Colonic mucosa (tissue), 4 donors: ENCODE measurements at places on chromosomes 11 and 22.
A peak's percentile ranks its signal among the peaks of the same experiment; 100 is the strongest.

DNA sequence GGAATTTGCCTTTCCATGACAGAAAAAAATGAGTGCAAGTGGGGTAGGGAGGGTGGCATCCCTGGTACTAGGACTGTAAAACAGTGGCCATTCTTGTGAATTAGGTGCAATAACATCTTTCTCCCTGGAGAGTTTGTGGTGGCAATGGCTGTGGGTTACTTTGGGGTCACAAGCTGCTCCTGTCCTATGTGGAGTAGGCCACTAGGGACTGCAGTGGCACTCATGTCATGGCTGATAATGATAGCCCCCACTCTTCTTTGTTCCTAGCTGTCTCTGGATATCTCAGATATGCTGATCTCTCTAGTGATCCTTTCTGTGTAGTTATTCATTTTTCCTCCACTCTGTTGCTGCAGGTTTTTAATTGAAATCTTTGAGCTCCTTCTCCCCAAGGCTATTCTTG lies 270.5 kb upstream of the CHORDC1 start:
- no peak for DNase-seq

- peak; percentile 30 for DNase-seq
These were observed 5.1 kb upstream of the P2RX6 start for GRCh38 chr22:21009638-21010425.

DNA sequence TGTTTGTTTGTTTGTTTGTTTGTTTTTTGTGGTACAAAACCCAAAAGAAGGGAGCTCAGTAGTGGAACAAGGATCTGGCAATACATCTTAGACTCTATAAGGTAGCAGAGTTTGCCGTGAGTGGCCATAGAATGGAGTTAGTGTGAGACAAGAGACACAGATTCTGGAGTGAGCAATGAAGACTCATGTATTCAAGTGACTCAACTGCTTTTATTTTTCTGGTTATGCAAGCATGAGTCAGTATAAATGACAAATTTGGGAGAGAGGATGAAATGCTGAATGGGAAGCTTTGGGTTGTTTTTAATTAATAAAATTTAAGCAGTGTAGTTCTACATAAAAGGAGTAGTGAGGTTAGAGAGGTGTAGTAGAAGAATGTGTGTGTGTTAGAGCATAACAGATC lies 143.6 kb upstream of the ANO5 start:
- DNase-seq, result no peak

DNA sequence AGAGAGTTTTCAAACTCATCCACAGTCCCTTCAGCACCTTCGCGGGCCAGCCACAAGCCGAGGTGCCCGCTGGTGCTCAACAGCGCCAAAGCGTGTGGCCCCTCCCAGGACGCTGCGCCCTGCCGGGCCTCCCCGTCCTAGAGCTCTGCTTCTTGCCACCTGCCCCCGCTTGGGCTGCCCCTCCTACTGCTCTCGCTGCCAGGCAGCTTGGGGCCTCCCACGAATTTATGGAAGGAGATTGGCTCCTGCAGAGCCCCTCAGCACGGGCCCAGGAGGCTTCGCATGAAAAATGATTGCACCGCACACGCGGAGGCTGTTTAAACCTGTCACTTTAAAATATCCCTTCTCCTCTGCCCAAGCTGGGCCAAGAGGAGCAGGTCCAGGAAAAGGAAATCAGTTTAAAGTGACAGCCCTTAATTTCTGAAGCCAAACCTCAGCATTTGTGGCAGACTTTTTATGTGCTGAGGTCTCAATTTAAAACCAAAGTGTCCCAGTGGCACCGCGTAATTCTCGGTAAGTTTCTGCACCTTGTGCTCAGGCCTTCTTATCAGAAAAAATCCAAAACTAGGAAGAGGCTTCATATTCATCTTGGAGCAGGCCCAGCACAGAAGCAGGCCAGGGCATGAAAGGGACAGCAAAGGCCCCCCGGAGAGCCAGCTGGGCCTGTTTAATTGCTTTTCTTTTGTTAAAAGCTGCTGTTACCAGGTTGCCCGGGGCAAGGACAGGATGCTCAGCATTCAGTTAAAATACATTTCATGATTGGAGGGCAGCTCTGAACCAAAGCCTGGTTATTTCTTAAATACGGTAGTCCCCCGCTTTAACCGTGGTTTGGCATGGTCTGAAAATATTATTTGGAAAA lies 303.6 kb downstream of the OPCML start:
- peak; percentile 28 for DNase-seq

DNA sequence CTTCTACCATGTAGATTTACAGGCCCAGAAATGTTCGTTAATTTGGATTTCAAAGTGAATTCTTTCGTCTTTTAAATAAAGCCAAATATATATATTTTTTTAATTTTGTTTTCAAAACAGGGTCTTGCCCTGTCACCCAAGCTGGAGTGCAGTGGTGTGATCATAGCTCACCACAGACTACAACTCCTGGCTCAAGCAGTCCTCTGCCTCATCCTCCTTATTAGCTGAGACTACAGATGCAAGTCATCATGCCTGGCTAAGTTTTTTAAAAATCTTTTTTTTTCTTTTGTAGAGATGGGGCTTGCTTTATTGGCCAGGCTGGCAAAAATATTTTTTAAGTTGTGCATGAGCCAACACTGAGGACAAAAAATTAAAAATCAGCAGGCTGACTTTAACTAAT lies 5.0 kb upstream of the LMO2 start:
- no peak for DNase-seq

- DNase-seq, result no peak
These were observed 81.3 kb upstream of the BLID start for GRCh38 chr11:122197066-122197987.

- no peak for DNase-seq
These were observed 35.6 kb downstream of the RNF169 start for GRCh38 chr11:74784234-74784633.

DNA sequence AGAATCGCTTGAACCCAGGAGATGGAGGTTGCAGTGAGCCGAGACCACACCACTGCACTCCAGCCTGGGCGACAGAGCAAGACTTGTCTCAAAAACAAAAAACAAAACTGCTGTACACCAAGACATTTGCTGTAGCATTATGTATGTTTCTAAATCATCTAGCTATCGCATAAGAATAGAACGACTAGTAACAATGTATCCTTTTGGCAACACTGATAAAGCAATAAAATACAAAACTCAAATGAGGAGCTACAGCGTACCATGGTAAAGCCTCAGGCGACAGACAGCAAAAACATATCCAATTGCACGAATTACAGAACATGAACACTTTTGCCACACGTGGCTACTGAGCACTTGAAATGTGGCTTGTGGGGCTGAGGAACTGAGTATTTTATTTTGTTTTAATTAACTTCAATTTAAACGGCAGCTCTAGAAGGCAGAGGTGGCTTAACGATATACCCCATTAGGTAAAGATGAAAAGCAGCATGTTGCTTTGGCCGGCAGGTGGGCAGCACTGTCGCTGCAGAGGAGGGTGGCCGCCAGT lies 2.3 kb downstream of the TUBGCP6 start:
- DNase-seq, result no peak

DNA sequence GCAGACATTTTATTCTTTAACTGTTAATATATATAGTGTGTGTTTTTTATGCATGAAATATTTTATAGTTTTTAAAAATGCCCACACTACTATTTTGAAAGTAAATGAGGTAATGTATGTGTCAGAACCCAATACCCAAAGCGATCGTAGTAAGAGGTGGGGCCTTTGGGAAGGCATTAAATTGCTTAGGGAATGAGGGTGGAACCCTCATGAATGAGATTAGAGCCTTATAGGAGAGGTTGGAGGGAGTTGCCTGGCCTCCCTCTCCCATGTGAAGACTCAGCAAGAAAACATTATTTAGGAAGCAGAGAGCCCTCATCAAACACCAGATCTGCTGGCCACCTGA lies 11.1 kb downstream of the KLHL35 start:
- no peak for DNase-seq

DNA sequence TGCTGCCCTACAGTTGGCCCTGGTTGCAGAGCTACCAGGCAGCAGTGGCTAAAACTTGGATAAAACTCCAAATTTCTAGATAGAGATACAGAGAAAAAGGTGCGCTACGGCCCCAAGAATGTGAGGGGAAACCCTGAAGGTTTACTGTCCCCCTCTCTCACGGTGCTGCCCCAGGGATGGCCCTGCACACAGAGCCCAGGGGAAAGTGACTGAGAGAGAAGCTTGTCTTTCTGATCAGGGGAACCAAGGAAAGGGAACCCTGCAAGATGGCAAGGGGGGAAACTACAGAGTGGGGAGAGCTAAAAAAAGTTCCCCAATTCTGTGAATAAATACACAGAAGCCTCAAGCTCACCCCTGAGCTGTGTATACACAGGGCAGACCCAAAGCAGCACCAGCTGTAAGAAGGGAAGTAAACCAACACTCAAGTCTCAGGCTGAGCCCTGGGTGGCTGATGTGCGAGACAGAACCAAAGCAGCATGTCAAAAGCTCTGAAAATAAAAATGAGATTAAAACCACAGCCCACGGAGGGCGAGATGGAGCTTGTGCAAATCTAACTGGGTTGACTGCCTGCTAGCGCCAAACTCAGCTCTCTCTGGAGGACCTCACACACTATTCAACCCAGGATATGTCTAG lies 22.1 kb downstream of the GNB1L start:
- peak; percentile 11 for DNase-seq

DNA sequence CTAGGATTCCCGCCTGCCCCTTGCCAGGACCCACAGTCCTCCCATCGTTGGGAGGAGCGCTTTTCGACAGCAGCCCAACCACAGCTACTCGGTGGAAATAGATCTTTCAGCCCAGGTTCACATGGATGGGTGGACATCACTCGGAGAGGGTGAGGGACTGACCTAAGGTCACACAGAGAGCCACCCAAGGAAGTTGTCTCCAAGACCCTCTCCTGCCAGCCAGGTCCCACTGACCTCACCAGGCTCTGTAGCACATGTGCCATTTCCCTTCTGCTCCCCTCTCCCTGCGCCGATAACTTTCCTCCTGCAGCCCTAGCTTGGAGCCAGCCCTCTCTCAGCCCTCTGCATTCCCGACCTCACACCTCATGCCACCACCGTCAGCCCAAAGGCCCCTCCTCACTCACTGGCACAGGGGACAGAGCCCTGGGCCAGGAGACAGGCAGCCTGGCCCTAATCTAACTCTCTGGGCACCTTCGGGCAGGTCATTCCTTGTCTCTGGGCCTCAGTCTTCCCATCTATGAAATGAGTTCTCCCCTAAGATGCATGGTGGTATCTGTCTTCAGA lies 4.7 kb downstream of the KCNJ4 start:
- no peak for DNase-seq

DNA sequence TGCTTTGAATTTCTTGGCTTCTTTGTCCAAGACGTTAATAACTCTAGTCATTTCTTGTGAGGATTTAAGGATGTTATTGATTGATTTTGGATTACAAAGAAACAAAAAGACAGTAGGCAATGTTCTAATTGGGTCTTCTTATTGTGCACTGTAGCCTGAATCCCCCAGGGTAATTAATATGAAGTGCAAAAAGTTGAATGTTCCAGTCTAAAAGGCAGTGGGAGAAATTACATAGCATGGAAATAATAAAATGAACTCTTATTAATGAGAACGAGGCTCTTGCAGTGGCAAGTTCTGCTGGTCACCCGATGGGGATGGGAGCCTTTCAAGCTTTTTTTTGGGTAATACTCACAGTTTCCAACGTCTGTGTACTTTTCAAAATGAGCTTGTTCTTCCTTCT lies 45.6 kb downstream of the UBASH3B start:
- DNase-seq, result no peak

GRCh38 chr11:132648851-132649250 lies 883.5 kb downstream of the OPCML start:
- no peak for DNase-seq

DNA sequence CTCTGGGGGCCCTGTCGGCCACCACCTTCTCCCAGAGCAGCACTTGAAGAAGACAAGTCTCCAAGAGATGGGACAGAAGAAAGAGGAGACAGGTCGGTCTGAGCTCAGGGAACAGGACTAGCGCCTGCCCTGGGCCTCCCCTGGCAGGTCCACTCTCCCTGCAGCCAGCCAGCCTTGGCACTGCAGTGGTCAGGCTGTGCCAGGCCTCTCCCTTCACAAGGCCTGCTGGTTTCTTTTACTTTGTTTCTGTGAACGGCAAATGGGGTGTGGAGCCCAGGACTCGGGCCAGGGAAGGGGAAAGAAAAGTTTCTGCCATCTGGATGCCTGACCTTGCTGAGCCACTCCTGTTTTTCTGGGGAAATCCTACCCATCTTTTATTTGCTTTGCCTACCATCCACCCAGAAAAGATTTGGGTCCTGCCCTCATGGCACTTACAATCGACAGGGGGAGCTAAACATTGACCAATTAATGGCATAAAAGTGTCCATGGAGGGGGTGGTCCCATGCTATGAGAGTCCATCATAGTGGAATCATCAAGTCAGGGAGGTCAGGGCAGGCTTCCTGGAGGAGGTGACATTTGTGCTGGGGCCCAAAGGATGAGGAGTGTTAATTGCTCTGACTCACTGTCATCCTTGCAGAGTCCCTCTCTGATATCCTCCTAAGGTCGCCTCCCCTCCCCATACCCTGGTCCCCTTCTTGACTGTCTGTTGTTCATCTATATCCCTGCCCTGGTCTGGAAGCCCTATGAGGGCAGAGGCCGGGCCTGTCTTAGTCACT lies 65.2 kb downstream of the NFAM1 start:
- no peak for DNase-seq

- DNase-seq, result peak; percentile 67
These were observed 7.4 kb downstream of the DUSP8 start for GRCh38 chr11:1564535-1565172.

- no peak for DNase-seq
These were observed 32.6 kb downstream of the KREMEN1 start for GRCh38 chr22:29105468-29105867.

- DNase-seq, result no peak
These were observed 111.3 kb downstream of the GGTLC2 start for GRCh38 chr22:22755778-22756100.

GRCh38 chr11:84480131-84480530 lies 1147.0 kb downstream of the DLG2 start:
- DNase-seq, result no peak

GRCh38 chr11:130727157-130728119 lies 188.8 kb downstream of the SNX19 start:
- no peak for DNase-seq

GRCh38 chr11:78497293-78497692 lies 77.4 kb downstream of the NARS2 start:
- no peak for DNase-seq

DNA sequence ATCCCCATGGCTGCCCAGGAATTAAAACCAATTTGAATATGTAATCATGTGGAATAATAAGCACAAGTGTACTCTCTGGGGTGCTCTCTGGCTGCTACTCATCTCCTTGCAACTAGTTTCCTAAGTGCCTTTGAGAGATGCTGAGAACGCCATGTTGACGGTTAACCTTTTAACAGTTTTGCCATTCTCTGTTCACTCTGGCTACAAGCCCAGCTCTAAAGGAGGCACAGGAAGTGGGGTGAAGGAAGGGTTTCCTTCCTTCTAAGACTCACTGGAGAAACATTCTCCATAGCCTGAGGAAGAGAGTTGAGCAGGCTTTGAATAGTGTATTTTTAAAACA lies 122.0 kb upstream of the ZC3H12C start:
- DNase-seq, result no peak
